ENCODE measurements at places on chromosomes 2 and 18. TPM values are rescaled to one million over a fixed set of nuclear protein-coding genes. Genes with fewer than 3 reads are reported as not detected.

DNA sequence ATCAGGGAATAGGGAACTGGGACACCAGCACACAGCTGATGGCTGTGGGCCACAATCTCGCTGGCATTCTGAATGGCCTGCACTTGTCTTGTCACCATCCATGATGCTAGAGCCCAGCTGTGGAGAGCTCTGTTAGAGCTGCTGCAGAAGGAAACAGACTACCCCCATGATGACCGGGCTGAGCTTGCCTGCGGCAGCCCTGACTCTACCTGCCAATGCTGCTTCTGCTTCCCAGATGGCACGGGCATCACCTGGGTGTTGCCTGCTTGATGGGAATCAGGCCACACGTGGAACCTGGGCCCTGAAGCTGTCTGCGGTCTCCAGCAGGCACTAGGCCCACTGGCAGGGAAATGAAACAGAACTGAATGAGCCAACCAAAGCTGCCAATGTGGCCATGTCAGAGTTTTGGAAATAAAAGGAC lies 11.2 kb upstream of the DAW1 start:
- no peak for DNase-seq

DNA sequence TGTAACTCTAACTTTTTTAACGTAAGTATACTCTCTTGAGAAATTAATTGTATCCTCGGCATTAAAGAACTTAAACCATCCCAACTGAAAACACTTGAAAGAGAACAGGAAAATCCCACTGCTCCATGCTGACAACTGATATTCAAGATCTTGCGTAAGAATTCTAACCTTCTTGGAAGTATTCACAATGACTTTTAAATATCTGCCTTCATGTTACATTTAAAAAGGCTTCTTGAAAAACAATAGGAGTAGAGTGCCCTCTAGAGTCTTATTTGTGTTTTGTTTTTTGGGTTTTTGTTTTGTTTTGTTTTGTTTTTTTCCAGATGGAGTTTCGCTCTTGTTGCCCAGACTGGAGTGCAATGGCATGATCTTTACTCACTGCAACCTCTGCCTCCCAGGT lies 65.4 kb upstream of the DNAJC10 start:
- DNase-seq, result no peak

DNA sequence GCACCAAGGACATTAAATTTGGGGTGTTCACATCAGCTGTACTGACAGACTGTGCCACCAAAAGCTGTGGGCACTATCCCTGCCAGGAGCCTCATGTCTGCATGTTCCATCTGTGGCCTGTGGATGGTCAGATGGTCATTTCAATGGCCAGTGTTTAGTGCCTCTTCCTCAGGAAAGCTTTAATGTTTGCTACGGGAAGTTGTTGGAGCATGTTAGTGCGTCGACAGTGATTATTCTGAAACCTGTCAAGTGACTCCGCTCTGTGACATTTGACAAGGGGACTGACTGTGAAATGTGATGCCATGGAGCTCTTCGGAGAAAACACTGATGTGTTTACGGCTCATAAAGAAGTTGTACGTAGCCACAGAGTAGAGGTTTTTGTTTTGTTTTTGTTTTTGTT lies 18.7 kb upstream of the RGPD4 start:
- no peak for DNase-seq

Gene VAMP5
- total RNA-seq, result 21.8 TPM

Gene ADAM23
- total RNA-seq, result 0.10 TPM

Gene SPEG
- total RNA-seq, result 1.3 TPM

DNA sequence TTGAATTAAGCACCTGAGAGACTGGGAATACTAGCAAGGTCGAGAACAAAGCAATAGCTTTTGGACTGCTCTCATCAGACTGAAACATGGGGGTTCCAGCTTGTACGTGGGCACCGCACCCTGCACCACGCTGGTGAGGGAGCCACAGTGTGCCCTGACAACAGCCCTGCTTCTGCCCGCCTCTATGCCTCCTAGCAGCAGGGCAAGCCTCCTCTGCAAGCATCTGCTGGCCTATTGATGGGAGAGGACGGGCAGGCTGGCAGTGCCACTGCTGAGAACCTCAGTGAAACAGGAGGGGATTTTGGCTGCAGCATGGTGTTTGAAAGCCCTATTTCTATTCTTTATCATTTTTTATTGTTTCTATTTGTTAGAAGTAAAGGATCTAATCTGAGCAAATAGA lies 146.1 kb upstream of the OTOS start:
- DNase-seq, result no peak

- no peak for DNase-seq
Observed at GRCh38 chr2:23034996-23035395, 350.0 kb upstream of the KLHL29 start.

Gene CAPN14
- total RNA-seq, result 1.1 TPM

Gene SFTPB
- not detected for total RNA-seq

Gene IMPACT
- total RNA-seq, result 19.9 TPM

Gene CSRNP3
- total RNA-seq, result not detected

GRCh38 chr18:36602620-36603019 lies 226.2 kb downstream of the TPGS2 start:
- DNase-seq, result no peak

- no peak for DNase-seq
Observed at GRCh38 chr2:219638948-219639755, 11.7 kb downstream of the SLC4A3 start.

DNA sequence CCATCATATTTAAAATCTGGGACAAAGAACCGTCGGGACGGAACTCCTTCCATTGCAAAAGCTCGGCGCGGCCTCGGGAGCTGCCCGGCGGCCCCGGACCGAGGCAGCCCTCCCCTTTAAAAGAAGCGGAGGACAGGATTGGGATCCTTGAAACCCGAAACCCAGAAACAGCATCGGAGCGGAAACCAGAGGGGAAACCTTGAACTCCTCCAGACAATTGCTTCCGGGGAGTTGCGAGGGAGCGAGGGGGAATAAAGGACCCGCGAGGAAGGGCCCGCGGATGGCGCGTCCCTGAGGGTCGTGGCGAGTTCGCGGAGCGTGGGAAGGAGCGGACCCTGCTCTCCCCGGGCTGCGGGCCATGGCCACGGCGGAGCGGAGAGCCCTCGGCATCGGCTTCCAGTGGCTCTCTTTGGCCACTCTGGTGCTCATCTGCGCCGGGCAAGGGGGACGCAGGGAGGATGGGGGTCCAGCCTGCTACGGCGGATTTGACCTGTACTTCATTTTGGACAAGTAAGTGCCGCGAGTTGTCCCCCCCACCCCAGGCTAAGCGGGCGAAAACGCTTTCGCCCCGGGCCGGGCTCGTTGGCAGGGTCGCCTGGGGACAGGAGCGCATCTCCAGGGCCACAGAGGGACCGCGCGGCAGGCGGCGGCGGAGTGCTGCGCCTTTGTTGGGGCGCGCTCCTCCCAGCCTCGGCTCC lies at the start of gene ANTXR1:
TSS of gene ANTXR1 (plus strand) at position 38 of the 698 bp plus-strand sequence. CDS start at position 359, 321 bp downstream.
- peak; percentile 17 for DNase-seq

- no peak for DNase-seq
Observed at GRCh38 chr18:39913672-39914366, 2041.2 kb upstream of the PIK3C3 start.

Gene CRYGC
- total RNA-seq, result not detected

GRCh38 chr18:13267431-13267873 lies 48.9 kb downstream of the LDLRAD4 start:
- peak; percentile 46 for DNase-seq

DNA sequence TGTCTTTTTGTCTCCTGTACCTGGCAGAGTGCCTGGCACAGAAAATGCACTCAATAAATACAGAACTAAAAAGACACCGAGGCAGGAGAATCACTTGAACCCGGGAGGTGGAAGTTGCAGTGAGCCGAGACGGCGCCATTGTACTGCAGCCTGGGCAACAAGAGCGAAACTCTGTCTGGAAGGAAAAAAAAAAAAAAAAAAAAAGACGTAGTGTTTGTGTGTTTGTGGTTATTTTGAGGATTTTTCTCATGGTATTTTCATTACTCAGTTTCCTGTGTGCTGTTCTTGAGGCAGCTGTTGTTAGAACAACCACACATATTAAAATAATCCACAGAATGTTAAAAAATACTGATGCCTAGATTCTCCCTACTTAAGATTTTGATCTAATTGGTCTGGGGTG lies 519.2 kb upstream of the SPHKAP start:
- DNase-seq, result no peak

Gene PFN4
- not detected for total RNA-seq

DNA sequence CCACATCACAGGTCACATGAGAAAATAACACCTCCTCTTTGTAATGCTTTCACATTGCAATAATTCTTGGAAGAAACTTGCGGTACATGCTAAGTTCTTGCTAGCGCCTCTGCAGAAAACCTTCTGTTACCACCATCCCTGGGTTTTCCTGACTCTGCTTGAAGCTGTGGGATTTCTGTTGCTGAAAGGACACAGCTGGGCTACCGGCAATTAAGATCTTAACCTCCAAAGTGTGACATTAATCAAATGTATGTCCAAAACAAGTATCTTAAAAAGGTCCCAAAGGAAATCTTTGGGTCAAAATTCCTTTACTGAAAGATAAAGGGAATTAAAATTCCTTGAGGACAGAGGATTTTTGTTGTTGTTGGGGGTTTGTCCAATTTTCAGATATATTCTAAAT lies 7.5 kb downstream of the CCBE1 start:
- no peak for DNase-seq

Gene YWHAQ
- total RNA-seq, result 248 TPM

DNA sequence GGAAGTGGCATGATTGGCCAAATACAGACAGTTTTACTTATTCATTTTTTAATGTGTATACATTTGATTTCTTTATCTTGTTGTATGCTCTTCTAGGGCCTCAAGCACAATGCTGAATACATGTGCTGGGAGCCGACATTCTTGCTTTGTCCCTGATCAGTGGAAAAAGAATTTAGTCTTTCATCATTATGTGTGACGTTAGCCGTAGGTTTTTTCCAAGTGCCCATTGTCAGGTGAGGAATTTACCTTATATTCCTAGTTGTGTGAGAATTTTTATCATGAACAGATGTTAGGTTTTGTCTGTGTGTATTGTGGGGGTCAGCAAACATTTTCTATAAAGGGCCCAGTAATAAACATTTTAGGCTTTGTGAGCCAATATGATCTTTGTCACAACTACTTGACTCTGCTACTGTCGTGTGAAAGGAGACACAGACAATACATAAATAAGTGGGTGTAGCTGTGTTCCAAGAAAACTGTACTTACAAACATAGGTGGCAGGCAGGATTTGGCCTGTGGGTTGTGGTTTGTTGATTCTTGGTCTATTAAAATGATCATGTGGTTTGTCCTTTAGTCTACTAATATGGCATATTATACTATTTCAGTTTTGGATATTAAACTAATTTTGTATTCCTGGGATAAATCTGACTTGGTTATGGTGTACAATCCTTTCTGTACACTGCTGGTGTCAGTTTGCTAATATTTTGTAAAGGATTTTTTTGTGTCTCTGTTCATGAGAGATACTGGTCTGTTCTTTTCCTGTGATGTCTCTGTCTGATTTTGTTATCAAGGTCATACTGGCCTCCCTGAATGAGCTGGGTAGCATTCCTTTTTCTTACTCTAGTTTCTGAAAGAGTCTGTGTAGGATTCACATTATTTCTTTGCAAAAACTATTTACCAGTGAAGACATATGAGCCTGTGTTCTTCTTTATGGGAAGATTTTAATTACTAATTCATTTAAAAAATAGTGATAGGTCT lies 132.2 kb upstream of the SMAD7 start:
- no peak for DNase-seq

GRCh38 chr2:50492477-50492851 lies 539.5 kb downstream of the NRXN1 start:
- peak; percentile 39 for DNase-seq

DNA sequence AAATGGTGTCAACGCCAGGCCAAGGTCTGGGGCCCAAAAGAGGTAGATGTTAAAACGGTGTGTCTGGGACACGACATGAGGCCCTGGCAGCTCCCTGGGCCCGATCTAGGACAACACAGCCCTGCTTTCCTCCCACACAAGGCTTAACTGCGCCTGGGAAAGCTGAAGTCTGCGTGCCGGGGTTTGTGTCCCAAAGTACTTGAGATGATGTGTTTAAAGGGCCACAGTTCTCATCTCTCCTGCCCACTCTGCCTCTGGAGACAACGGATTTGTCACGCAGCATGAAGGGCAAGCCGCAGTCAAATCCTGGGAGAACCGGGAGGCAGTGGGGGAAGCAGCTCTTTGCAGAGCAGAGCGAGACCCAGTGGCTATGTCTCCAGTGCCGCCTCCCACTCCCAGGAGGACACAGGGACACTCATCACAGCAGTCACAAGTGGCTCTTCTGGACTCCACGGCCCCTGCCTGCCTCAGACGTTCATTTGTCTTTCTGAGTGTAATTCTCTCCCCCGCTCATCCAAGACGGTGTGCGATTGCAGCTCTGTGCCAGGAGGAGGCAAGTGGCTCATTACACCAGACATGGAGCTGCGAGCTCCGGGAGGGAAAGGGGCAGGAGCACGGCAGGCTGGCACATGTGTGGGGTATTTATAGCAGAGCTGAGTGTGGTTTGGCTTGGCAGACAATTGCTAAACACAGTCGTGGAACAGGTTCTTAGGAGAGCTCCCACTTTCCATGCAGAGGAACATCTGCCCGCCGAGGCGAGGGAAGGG lies 57.7 kb upstream of the SEMA4C start:
- DNase-seq, result no peak

DNA sequence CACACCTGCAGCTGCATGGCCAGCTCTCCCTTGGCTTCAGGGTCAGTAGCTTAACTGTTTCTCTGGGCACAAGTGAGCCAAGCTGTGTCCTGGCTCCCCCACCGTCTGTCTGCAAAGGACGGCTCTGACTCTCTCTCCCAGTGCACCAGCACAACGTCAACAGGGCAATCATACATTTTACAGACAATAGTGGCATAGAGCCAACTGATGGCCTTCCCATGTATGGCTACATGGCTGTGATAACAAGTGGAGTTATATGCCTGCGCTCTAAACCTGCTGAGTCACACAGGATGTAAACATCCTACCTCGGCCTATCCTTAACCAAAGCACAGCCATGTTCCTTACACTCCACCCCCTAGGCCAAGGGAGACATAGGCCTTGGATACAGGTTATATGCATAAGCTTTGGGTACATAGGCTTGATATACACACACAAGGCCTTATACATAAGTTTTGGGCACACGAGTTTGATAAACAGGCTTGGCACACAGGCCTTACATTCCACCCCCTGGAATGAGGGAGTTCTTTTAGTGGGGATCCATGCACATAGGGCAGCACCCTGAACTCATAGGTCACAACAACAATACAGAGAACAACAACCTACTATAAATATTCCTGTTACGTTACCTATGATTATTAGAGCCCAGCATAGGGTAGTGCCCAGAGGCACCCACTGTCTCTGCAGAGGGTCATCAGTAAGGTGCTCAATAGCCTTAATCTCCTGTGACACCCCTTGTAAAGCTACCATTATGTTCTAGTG lies 17.7 kb downstream of the PHOSPHO2 start:
- no peak for DNase-seq

Measured in activated naive CD4-positive, alpha-beta T cell treated with anti-CD3 and anti-CD28 coated beads for 36 hours (primary cell).